ENCODE measurements at places on chromosomes 4 and X. TPM values are rescaled to one million over a fixed set of nuclear protein-coding genes. Genes with fewer than 3 reads are reported as not detected.

GRPR gene
- total RNA-seq = not detected

DNA sequence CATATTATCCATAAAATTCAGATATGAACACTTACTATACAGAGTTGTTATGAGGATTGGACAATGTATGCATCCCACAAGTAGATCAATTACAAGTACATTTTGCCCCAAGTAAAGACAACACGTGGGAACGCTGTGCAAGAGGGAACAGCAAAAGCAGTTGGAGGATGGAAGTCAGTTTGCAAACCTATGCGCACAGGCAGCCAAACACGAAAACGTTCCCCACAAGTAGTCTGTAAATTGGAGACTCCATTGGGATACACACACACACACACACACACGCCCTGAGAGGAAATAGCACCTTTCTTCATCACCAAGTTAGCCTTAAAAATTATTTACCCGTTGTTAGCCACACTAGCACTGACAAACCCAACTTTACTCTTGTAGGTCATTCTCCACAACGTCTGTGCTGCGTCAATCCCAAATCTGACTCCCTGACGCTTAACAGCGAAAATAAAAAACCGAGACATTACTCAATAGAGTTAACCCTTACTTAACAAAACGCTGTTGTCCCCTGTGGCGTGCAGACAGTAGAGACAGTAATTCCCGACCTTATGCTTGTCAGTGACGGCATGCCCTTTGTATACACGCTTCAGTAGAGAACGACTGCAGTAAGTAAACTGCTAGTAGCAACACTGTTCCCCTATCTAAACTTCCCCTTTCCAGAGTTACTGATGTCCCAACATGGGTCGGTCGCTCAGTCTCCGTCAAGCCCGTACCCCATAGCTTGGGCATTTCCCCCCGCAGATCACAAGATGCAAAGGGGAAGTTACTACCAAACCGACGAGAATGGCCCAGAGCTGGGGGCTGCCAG lies 730 bp downstream of the MANBA start:
- no peak for DNase-seq

LIN54 gene
- total RNA-seq = 25.4 TPM

DNA sequence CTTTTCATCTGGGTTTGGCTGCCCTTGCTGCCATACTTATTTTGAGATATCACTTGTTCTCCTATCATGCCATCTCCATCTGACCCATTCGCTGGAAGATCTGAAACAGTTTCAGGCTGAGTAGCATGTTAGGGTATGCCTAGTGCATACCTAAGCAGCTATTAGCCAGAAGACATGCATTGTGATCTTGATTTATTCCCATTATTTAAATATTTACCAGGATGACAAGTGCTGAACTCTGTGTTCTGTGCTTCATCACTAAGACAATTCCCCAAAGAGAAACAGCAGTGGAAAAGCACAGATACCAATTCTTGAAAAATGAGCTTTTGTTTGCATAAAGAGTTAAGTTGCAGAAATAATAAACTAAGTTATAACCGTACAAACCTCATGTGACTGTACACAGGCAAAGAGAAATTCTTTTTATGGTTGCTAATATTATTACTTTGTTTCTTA lies 271.0 kb upstream of the ARSJ start:
- no peak for DNase-seq

DNA sequence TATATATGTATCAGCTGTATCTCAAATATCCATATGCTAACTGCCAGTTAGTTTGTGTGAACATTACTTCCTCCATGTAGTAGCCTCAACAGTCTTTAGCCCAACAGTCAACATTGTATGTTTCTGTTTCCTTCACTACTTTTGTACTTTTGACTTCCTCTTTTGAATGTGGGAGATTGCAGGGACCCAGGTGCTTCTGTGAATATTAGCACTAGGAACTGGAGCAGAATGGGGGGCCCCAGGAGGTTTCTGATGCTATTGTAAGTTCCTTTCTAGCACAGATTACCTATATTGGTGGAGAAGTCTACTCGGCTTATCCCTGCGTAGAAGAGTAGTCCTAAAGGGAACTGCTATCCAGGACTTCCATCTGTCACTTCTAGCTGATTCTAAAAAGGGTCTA lies 2.3 kb downstream of the PLAC8 start:
- DNase-seq = no peak

Measured in activated naive CD4-positive, alpha-beta T cell treated with anti-CD3 and anti-CD28 coated beads, Interleukin-2, amount 50 U/mL, for 72 hours (primary cell).